Ovary (tissue), 10 donors: ENCODE measurements at places on chromosomes 3 and 15. TPM values are rescaled to one million over a fixed set of nuclear protein-coding genes. Genes with fewer than 3 reads are reported as not detected.

GRCh38 chr3:128383316-128384235, 83.1 kb downstream of the DNAJB8 start:
- H3K4me3 ChIP-seq = no peak overlapping the region
- DNase-seq = peak; percentile 72
- peaks cover 14% of the 10 kb centered on the region for H3K4me1 ChIP-seq
- H3K27ac ChIP-seq = no peak overlapping the region

Gene KLHL6
- total RNA-seq = 0.43 TPM

GRCh38 chr3:36380221-36381031, at the start of gene STAC:
STAC (plus strand) TSS chr3:36380504; CDS start chr3:36380644, 140 bp downstream.
- H3K27me3 ChIP-seq = no peaks in the 10 kb centered on the region
- DNase-seq = no peak
- H3K4me1 ChIP-seq = no peaks in the 10 kb centered on the region
- no peaks in the 10 kb centered on the region for H3K36me3 ChIP-seq
- H3K4me3 ChIP-seq = peak within 1 kb of the TSS; percentile 51

GRCh38 chr3:67937498-67938118, 283.2 kb upstream of the SUCLG2 start:
- no peaks in the 10 kb centered on the region for H3K4me1 ChIP-seq
- no peak overlapping the region for H3K4me3 ChIP-seq

DNA sequence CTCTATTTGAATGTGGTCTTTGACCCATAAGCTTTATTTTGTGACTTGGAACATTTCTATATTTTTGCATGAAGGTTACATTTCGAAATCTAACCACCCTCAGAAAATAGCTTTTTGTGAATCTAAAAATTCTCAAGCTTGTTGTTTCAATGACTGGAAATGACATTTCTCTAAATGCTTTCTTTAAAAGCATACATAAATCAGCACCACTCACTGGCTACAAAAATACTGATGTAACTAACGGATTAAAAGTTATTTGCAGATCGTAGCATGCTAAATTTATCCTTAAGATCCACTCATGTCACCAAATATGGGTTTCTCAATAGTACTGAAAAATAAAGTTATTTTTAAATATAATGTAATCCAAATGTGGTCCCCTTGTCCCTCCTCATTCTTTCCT, 55.2 kb upstream of the ACAN start:
- no peak overlapping the region for H3K27ac ChIP-seq
- H3K27me3 ChIP-seq = no peaks in the 10 kb centered on the region
- no peak overlapping the region for H3K4me3 ChIP-seq
- H3K36me3 ChIP-seq = no peaks in the 10 kb centered on the region

- H3K36me3 ChIP-seq = no peaks in the 10 kb centered on the region
- H3K4me1 ChIP-seq = no peaks in the 10 kb centered on the region
- no peaks in the 10 kb centered on the region for H3K27me3 ChIP-seq
- H3K4me3 ChIP-seq = no peak overlapping the region
- no peak for DNase-seq
Measured at GRCh38 chr3:150874666-150875219, 30.5 kb downstream of the MINDY4B start.

Gene TTC21A
- total RNA-seq = 10.5 TPM

DNA sequence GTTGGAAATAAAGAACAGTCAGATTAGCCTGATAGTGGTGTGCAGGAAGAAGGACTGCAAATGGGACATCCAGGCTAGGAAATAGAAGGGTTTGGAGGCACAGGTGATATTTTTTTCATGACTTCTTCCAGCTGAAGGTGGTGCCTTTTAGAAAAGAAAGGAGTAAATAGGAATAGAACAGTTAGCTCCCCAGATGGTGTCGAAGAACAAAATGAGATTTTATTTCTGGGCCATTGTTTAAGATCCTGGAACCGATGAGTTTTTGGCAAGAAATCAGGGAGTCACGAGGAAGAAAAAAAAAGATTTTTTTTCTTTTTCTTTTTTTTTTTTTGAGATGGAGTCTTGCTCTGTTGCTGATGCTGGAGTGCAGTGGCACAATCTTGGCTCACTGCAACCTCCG, 9.8 kb upstream of the NCK1 start:
- no peak overlapping the region for H3K4me3 ChIP-seq
- no peaks in the 10 kb centered on the region for H3K36me3 ChIP-seq
- H3K27ac ChIP-seq = no peak overlapping the region
- H3K4me1 ChIP-seq = no peaks in the 10 kb centered on the region
- no peaks in the 10 kb centered on the region for H3K27me3 ChIP-seq

- H3K27me3 ChIP-seq = no peaks in the 10 kb centered on the region
- H3K4me1 ChIP-seq = no peaks in the 10 kb centered on the region
- no peak for DNase-seq
- no peaks in the 10 kb centered on the region for H3K36me3 ChIP-seq
- H3K4me3 ChIP-seq = no peak overlapping the region
Measured at GRCh38 chr15:58590926-58591325, 158.6 kb downstream of the ADAM10 start.

GRCh38 chr3:184030536-184030935, 1.0 kb upstream of the HTR3D start:
- H3K4me3 ChIP-seq = no peak overlapping the region
- H3K36me3 ChIP-seq = no peaks in the 10 kb centered on the region
- no peaks in the 10 kb centered on the region for H3K4me1 ChIP-seq
- no peak for DNase-seq
- H3K27ac ChIP-seq = no peak overlapping the region

Gene INO80
- 22.2 TPM for total RNA-seq
